ENCODE measurements at places on chromosomes 4 and X. TPM values are rescaled to one million over a fixed set of nuclear protein-coding genes. Genes with fewer than 3 reads are reported as not detected.
A peak's percentile ranks its signal among the peaks of the same experiment; 100 is the strongest.

DNA sequence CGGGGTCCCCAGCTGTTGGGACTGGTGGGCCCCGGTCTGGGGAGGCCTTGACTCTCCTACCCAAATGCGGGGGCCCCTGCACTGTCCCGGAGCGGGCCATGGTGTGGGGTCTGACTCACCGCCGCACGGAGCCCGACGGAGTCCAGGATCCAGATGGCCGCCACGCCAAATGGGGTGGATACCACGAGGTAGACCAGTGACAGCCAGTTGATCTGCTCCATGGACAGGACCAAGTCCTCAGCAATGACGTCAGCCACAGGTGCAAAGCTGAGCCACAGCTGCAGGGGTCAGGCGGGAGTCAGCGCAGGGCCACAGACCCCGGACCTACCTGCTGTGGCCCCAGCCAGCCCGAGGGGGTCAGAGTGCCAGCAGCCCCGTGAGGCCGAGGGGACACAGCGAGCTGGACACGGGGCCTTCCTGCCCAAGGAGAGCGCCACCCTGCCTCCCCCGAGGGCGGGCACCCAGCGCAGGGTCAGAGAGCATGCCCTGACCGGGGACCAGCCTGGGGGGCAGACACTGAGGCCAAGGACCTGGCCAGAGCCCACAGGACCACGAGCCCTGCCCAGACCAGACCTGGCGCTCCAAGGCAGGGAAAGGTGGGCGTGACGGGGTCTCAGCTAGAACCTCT lies 2.4 kb downstream of the SLC49A3 start:
- H3K4me3 ChIP-seq = no peak overlapping the region
- no peak overlapping the region for H3K27ac ChIP-seq
- no peak for DNase-seq
- H3K27me3 ChIP-seq = no peaks in the 10 kb centered on the region
- H3K4me1 ChIP-seq = peaks cover 2% of the 10 kb centered on the region

- H3K27me3 ChIP-seq = no peaks in the 10 kb centered on the region
- H3K36me3 ChIP-seq = peaks cover 1% of the 10 kb centered on the region
- no peak overlapping the region for H3K27ac ChIP-seq
- no peak overlapping the region for H3K4me3 ChIP-seq
- no peak for DNase-seq
Measured at GRCh38 chr4:15037923-15038541, 35.8 kb downstream of the CPEB2 start.

- no peaks in the 10 kb centered on the region for H3K4me1 ChIP-seq
- peaks cover 10% of the 10 kb centered on the region for H3K36me3 ChIP-seq
- DNase-seq = no peak
- H3K27ac ChIP-seq = no peak overlapping the region
- H3K4me3 ChIP-seq = no peak overlapping the region
- no peaks in the 10 kb centered on the region for H3K27me3 ChIP-seq
Measured at GRCh38 chr4:186366326-186366725, 100.3 kb downstream of the F11 start.

GRCh38 chr4:10111067-10111801 lies 5.4 kb downstream of the WDR1 start:
- H3K4me1 ChIP-seq = peaks cover 15% of the 10 kb centered on the region
- peaks cover 31% of the 10 kb centered on the region for H3K36me3 ChIP-seq
- no peak for DNase-seq
- H3K27ac ChIP-seq = peak overlapping the region; percentile 45
- no peak overlapping the region for H3K4me3 ChIP-seq

GRCh38 chr4:71768123-71768522 lies 15.8 kb downstream of the GC start:
- no peaks in the 10 kb centered on the region for H3K27me3 ChIP-seq
- H3K27ac ChIP-seq = no peak overlapping the region
- no peak for DNase-seq
- H3K36me3 ChIP-seq = no peaks in the 10 kb centered on the region
- H3K4me1 ChIP-seq = peaks cover 21% of the 10 kb centered on the region

Gene FAM193A
- 53.4 TPM for total RNA-seq

GRCh38 chrX:33457102-33457501 lies 245.8 kb upstream of the DMD start:
- H3K27ac ChIP-seq = no peak overlapping the region
- DNase-seq = no peak
- no peaks in the 10 kb centered on the region for H3K36me3 ChIP-seq

Gene TEX11
- 6.5 TPM for total RNA-seq

DNA sequence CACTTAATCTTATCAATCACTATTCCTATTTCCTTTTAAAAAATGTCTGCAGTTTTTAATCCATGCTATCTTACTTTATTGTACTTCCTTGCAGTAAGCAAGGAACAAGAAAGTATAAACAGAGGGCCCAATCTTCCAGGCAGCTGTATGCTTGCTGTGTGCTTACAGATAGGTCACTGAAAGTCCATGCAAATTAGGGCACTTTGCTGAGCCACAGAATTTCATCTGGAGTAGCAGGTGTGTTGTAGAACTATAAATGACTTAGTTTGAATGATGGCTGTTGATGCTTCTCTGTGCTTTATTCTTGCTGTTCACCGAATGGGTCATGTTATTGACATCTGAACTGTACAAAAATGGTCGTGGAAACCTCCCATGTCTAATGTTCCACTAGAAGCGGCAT lies 154.6 kb downstream of the ATOH1 start:
- no peak overlapping the region for H3K27ac ChIP-seq
- H3K4me1 ChIP-seq = peaks cover 1% of the 10 kb centered on the region
- peaks cover 3% of the 10 kb centered on the region for H3K36me3 ChIP-seq
- H3K27me3 ChIP-seq = no peaks in the 10 kb centered on the region
- DNase-seq = no peak
- H3K4me3 ChIP-seq = no peak overlapping the region

DNA sequence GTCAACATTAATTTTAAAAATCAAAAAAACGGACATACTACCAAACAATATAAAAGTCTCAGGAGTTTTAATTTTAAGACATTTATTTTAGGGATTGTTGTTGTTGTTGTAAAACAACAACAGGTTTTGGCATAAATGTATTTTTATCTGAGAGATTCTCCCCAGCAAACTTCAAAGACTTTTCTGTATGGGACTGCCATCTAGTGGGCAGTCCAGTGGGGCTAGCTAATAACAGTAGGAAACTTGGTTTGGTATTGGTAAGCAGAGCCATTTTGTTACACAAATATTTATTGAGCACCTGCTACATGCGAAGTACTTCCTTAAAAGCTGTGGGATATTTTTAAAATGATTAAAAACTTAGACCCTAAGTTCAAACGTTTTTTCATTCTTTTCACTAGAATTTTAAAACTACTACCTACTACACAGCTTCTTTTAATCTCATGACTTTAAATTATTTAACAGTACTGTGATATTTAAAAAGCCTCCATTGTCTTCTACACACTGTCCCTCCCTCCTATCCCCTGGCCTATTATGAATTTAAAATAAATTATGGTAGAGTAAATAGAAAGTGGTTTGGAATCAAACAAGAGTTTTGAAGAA lies 1028.4 kb upstream of the INTU start:
- H3K27ac ChIP-seq = no peak overlapping the region
- H3K4me1 ChIP-seq = no peaks in the 10 kb centered on the region

GRCh38 chr4:182531555-182532162 lies 288.5 kb downstream of the TENM3 start:
- H3K27me3 ChIP-seq = no peaks in the 10 kb centered on the region
- peaks cover 3% of the 10 kb centered on the region for H3K36me3 ChIP-seq
- no peak overlapping the region for H3K27ac ChIP-seq
- DNase-seq = no peak
- H3K4me1 ChIP-seq = peaks cover 6% of the 10 kb centered on the region
- H3K4me3 ChIP-seq = no peak overlapping the region
